Tibial artery (tissue), 4 donors: ENCODE measurements at places on chromosomes 3 and 15.

- no peak overlapping the region for H3K27ac ChIP-seq
- H3K4me3 ChIP-seq, result no peak overlapping the region
- peaks cover 12% of the 10 kb centered on the region for H3K4me1 ChIP-seq
- H3K27me3 ChIP-seq, result no peaks in the 10 kb centered on the region
- no peak for DNase-seq
Observed at GRCh38 chr3:78645628-78646310, 1122.0 kb downstream of the ROBO1 start.

GRCh38 chr3:189338366-189338765 is 166.6 kb downstream of the TPRG1 start:
- H3K4me3 ChIP-seq, result no peak overlapping the region
- H3K36me3 ChIP-seq, result no peaks in the 10 kb centered on the region
- DNase-seq, result no peak
- no peak overlapping the region for H3K27ac ChIP-seq
- peaks cover 3% of the 10 kb centered on the region for H3K4me1 ChIP-seq

DNA sequence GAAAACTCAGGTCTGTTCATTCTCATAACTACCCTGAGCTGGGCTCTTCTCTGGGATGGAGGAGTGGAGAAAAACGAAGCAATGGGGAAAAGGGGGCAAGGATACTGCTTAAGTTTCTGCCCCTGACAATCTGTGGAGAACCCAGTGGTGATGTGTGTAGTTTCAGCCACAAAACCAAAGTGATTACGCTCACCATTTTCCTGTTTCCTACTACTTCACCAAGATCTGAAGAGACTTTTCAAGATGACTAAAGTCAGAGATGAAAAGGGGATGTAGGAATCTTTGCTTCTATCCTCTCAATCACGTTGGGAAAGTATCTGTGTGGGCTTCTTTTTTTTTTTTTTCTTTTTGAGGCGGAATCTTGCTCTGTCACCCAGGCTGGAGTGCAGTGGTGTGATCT is 8.3 kb upstream of the UBE2E1 start:
- no peaks in the 10 kb centered on the region for H3K27me3 ChIP-seq
- H3K36me3 ChIP-seq, result no peaks in the 10 kb centered on the region
- no peak for DNase-seq
- no peak overlapping the region for H3K27ac ChIP-seq

DNA sequence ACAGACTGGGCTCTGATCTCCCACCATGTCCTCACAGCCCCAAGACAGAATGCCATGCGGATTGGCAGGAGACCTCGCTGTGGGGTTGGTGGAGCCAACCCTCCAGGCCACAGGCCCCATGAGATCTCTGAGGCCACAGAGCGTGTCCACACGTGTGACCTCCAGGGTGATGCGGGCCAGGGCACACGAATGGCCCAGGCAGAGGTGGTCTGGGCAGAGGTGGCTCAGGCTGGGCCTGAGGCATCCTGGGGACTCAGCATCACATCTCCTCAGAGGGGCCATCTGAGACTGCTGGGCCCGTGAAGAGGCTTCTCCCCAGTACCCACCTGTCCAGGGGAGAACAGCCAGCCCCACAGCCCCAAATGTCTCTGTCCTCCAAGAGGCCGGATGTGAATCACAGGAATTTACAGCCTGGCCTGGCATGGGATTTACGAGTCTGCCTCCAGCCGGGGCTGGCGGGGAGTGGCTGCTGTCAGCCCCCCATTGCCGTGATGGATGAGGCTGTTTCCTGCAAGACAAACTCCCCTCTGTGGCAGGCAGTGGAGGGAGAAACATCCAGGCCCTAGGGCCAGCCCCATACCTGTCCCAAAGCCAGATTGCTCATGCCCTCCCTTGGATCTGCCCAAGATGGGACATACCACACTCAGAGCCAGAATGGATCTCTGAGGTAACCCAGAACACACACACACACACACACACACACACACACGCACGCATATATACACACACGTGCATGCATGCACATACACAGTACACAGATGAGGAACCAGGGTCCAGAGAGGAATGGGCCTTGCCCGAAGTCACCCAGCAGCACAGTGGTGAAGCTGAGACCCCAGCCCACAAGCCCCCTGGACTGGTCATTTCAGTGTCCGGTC is 208.3 kb downstream of the TBC1D2B start:
- no peak overlapping the region for H3K4me3 ChIP-seq
- no peaks in the 10 kb centered on the region for H3K27me3 ChIP-seq
- peak; percentile 50 for DNase-seq
- peaks cover 6% of the 10 kb centered on the region for H3K4me1 ChIP-seq

DNA sequence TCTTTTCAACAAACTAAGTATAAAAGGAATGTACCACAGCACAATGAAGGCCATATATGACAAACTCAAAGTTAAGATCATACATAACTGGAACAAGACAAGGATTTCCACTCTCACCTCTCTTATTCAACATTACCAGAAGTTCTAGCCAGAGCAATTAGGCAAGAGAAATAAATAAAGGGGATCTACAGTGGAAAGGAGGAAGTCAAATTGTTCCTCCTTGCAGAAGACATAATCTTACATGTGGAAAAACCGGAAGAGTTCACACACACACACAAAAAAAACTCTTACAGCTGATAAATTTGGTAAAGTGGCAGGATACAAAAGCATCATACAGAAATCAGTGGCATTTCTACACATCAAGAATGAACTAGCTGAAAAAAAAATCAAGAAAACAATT is 277.9 kb downstream of the MCTP2 start:
- no peak overlapping the region for H3K4me3 ChIP-seq
- H3K27me3 ChIP-seq, result no peaks in the 10 kb centered on the region
- H3K4me1 ChIP-seq, result no peaks in the 10 kb centered on the region
- no peak for DNase-seq
- H3K27ac ChIP-seq, result no peak overlapping the region

- H3K4me3 ChIP-seq, result no peak overlapping the region
- H3K27ac ChIP-seq, result no peak overlapping the region
- no peak for DNase-seq
Observed at GRCh38 chr3:191523148-191523547, 62.2 kb downstream of the PYDC2 start.

- H3K4me1 ChIP-seq, result no peaks in the 10 kb centered on the region
- DNase-seq, result no peak
- H3K36me3 ChIP-seq, result no peaks in the 10 kb centered on the region
- no peak overlapping the region for H3K27ac ChIP-seq
- no peaks in the 10 kb centered on the region for H3K27me3 ChIP-seq
- no peak overlapping the region for H3K4me3 ChIP-seq
Observed at GRCh38 chr3:113174304-113174703, 37.1 kb upstream of the BOC start.
